ENCODE measurements at places on chromosomes 13 and 19. TPM values are rescaled to one million over a fixed set of nuclear protein-coding genes. Genes with fewer than 3 reads are reported as not detected.

GRCh38 chr13:44622261-44622660 lies 46.1 kb upstream of the TSC22D1 start:
- no peaks in the 10 kb centered on the region for H3K36me3 ChIP-seq
- H3K4me3 ChIP-seq: no peak overlapping the region
- H3K27me3 ChIP-seq: no peaks in the 10 kb centered on the region
- peaks cover 3% of the 10 kb centered on the region for H3K4me1 ChIP-seq
- no peak for DNase-seq

DCLK1 gene
- total RNA-seq: under 0.01 TPM

GRCh38 chr13:30623392-30623791 lies 5.7 kb downstream of the USPL1 start:
- no peak for DNase-seq
- peaks cover 2% of the 10 kb centered on the region for H3K4me1 ChIP-seq
- H3K4me3 ChIP-seq: no peak overlapping the region
- no peak overlapping the region for H3K27ac ChIP-seq
- H3K36me3 ChIP-seq: peaks cover 15% of the 10 kb centered on the region
- H3K27me3 ChIP-seq: no peaks in the 10 kb centered on the region

RNF113B gene
- total RNA-seq: not detected

DNA sequence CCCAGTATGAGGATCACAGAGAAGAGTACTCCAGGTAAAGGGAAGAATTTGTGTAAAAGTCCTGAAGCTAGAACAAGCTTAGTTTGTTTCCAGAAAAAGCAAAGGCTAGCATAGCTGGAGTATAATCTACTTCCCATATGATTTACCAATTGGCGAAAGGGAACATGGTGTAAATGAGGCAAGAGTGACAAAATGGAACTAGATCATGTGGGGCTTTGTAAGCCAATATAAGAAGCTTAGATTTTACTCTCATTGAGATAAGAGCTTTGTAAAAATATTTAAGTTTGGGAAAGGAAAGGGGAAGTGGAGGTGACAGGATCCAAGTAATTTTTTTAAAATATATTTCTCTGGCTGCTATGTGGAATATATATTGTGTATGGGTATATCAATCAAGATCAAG lies 234.9 kb downstream of the KCTD12 start:
- no peak overlapping the region for H3K4me3 ChIP-seq
- no peak overlapping the region for H3K27ac ChIP-seq
- H3K4me1 ChIP-seq: peaks cover 5% of the 10 kb centered on the region
- no peaks in the 10 kb centered on the region for H3K27me3 ChIP-seq
- no peak for DNase-seq
- H3K36me3 ChIP-seq: no peaks in the 10 kb centered on the region

GRIN3B gene
- 0.28 TPM for total RNA-seq

WIZ gene
- 1.1 TPM for total RNA-seq

DNA sequence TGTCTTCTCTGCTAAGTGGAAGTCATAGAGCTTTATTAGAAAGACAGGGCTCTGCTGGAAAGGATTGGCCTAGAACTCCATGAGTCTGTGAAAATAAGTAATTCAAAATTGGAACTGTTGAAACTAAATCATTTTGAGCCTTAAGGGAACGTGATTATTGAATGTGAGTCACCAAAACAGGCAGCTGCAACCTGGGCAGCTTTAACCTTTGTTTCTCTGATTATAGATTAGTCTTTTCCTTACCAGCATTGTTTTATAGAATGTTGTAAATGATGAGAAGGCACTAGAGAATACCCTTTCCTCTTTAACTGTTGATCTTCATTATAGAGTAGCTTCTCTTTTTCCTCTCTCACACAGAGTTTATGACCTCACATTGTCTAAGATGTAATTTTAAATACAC lies 638.8 kb upstream of the SLITRK6 start:
- H3K27me3 ChIP-seq: no peaks in the 10 kb centered on the region
- no peaks in the 10 kb centered on the region for H3K36me3 ChIP-seq
- DNase-seq: no peak
- no peak overlapping the region for H3K4me3 ChIP-seq

Measured in IMR-90 (cell line).